ENCODE measurements at places on chromosomes 5 and 9.

DNA sequence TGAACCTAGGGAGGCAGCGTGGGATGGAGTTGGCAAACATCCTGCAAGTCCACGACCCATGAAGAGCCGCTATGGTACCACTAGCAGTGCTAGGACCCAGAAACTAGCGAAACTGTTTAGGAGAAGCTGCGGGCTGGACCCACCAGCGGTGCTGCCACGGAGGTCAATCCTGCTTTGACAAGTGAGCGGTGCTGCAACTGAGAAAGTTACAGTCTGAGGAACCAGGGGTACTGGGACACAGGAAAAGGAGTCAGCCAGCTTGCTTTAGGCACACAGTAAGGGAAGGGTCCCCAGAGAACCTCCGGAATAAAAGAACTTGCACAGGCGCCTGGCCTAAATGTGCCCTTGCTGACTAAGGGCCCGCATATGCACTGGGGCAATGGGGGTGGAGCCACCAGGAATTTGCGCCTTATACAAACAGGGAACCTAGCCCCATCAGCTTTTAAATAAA lies 23.6 kb upstream of the ANXA2R start:
- no peak for DNase-seq

DNA sequence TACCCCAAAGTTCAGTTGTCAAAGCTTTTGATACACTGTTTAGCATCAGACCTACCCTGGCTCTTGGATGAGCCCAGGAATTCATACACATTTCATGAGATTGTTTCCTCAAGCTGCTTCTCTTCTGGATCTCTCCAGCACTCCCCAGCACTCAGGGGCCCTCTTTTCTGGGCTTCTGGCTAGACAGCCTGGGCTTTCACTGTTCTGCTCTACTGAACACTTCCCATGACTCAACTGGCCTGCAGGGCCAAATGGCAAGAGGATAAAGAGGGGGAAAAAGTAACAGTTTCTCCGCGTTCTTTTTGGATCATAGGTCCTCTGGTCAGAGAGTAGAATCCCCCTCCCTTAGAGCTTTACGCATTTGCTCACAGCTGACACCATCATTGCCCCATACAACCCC lies 20.9 kb upstream of the LURAP1L start:
- no peak for DNase-seq

GRCh38 chr5:180216646-180217171 lies 7.7 kb upstream of the RASGEF1C start:
- no peak for DNase-seq

DNA sequence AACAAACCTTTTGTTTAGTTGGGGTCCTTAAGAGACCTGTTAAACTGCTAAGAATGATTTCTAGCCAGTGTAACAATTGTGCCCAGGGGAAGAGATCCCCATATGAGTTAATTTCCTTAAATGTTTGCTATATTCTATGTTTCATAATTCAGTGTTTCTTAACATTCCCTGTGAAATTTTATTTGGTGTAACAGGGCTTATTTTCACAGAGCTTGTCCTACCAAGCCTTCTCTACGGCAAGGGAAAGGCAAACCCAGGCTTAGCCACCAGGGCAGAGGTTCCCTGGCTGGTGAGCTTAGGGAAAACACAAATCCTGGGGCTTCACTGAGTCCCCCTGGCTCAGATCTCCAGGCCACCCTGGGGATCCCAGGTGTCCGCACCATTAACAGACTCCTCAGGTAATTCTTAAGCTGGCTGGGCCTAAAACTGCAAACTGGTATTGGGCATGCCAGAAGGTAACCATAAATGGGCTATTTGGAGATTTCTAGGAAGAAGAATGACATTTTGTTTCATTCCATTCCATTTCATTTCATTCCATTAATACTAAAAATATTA lies 17.0 kb upstream of the LCP2 start:
- no peak for DNase-seq

- no peak for DNase-seq
These were observed 181.9 kb downstream of the ADAMTS6 start for GRCh38 chr5:65299861-65300260.

- DNase-seq: no peak
These were observed 401.4 kb upstream of the IRX1 start for GRCh38 chr5:3194271-3194670.

- no peak for DNase-seq
These were observed 8.7 kb upstream of the ST6GALNAC6 start for GRCh38 chr9:127907867-127908659.

- no peak for DNase-seq
These were observed 44.2 kb upstream of the SPATA31C2 start for GRCh38 chr9:88182501-88182900.

GRCh38 chr5:133408322-133408721 lies 204.0 kb downstream of the FSTL4 start:
- DNase-seq: no peak

GRCh38 chr9:128724744-128725211 lies 851 bp upstream of the ZDHHC12 start:
- no peak for DNase-seq

DNA sequence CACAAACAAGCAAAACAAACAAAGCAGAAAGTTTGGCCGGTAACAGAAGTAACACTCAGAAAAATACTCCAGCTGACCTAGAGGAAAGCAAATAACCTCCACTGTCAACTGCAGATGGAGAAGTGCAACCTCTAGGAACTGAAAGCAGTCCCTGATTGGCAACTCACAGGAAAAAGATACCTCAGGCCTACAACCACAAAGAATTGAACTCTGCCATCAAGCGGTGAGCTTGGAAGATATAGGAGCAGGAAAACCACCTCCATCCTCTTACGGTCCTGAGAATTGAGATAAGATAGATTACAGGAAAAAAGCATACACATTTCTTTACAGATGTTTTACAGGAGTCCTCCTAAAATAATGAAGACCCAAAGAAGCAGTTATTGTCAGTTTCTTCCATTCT lies 184.5 kb downstream of the PDZD2 start:
- no peak for DNase-seq

DNA sequence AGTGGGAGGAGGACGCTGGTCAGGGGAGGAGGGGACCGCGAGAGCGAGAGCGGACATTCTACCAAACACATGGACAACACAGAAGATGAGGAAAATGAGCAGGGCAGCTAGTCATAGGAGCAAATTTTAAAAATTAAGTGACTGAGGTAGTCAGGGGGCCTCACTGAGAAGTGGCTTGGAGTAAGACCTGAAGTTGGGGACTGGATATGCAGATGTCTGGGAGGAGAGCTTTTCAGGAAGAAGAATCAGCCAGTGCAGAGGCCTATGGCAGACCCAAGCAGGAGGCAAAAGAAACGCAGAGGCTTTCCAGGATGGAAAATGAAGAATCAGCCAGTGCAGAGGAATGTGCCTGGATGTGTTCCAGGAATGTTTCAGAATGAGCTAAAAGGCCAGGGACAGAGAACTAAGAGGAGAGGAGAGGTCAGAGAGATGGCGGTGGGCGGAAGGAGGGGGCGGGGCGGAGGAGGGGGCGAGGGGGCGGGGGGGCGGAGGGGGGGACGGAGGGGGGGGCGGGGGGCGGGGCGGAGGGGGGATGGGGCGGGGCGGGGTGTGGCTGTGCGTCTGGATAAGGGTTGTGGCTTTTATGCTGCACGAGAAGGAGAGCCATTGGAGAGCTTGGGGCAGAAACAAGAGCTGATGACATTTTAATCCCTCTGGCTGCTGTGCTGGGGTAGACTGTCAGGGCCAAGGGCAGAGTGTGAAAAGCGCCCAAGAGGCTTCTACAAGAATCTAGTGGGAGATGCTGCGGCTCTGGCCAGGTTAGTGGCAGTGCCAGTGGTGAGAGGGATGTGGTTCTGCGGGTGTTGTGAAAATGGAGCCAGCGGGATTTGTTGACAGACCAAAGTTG lies 129.6 kb downstream of the KCNIP1 start:
- no peak for DNase-seq

GRCh38 chr5:120769312-120769872 lies 305.3 kb downstream of the PRR16 start:
- no peak for DNase-seq
